ENCODE measurements at places on chromosomes 4 and X. TPM values are rescaled to one million over a fixed set of nuclear protein-coding genes. Genes with fewer than 3 reads are reported as not detected.
A peak's percentile ranks its signal among the peaks of the same experiment; 100 is the strongest.

STS gene
- 9.7 TPM for total RNA-seq

HSFX1 gene
- total RNA-seq = 2.2 TPM

GRCh38 chr4:73383452-73383851 lies 20.6 kb upstream of the ALB start:
- H3K4me1 ChIP-seq = no peaks in the 10 kb centered on the region
- H3K27me3 ChIP-seq = no peaks in the 10 kb centered on the region
- no peak overlapping the region for H3K27ac ChIP-seq
- H3K4me3 ChIP-seq = no peak overlapping the region
- H3K36me3 ChIP-seq = no peaks in the 10 kb centered on the region

MMAA gene
- total RNA-seq = 7.8 TPM

GRCh38 chrX:37785569-37785968 lies 5.7 kb downstream of the CYBB start:
- peak; percentile 51 for DNase-seq
- H3K4me1 ChIP-seq = no peaks in the 10 kb centered on the region
- H3K27me3 ChIP-seq = no peaks in the 10 kb centered on the region
- H3K27ac ChIP-seq = no peak overlapping the region
- no peak overlapping the region for H3K4me3 ChIP-seq

DNA sequence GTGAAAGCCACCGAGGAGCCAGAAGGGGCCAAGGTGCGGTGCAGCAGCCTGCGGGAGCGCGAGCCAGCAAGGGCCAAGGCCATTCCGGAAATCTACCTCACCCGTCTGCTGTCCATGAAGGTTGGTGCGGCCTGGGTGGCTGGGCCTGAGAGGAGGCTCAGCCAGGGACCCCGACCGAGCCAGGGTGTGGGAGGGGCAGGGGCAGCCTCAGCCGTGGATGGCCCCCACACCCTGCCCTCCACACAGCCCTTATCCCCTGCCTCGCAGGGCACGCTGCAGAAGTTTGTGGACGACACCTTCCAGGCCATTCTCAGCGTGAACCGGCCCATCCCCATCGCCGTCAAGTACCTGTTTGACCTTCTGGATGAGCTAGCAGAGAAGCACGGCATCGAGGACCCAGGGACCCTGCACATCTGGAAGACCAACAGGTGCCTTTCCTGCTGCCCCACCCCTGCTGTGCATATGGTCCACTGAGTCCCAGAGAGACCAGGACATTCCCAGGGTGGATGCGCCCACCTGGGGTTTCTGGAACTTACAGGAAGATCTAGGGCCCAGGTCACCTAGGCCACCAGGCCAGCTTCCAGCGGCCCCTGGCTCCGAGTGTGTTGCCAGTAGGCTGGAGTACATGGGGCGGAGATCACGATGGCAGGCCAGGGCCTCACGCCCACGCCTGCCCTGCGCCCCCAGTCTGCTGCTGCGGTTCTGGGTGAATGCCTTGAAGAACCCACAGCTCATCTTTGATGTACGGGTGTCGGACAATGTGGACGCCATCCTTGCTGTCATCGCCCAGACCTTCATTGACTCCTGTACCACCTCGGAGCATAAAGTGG lies 3.4 kb upstream of the SRPK3 start:
- no peaks in the 10 kb centered on the region for H3K27me3 ChIP-seq
- no peaks in the 10 kb centered on the region for H3K36me3 ChIP-seq
- H3K4me1 ChIP-seq = peaks cover 11% of the 10 kb centered on the region
- H3K4me3 ChIP-seq = no peak overlapping the region
- no peak for DNase-seq

GRCh38 chr4:2432991-2433530 lies 14.3 kb downstream of the CFAP99 start:
- no peaks in the 10 kb centered on the region for H3K36me3 ChIP-seq
- H3K27ac ChIP-seq = no peak overlapping the region
- H3K27me3 ChIP-seq = peaks cover 4% of the 10 kb centered on the region
- no peak overlapping the region for H3K4me3 ChIP-seq

GRCh38 chr4:14767142-14767541 lies 235.1 kb upstream of the CPEB2 start:
- no peak for DNase-seq
- no peaks in the 10 kb centered on the region for H3K4me1 ChIP-seq
- H3K27me3 ChIP-seq = no peaks in the 10 kb centered on the region
- H3K27ac ChIP-seq = no peak overlapping the region

DNA sequence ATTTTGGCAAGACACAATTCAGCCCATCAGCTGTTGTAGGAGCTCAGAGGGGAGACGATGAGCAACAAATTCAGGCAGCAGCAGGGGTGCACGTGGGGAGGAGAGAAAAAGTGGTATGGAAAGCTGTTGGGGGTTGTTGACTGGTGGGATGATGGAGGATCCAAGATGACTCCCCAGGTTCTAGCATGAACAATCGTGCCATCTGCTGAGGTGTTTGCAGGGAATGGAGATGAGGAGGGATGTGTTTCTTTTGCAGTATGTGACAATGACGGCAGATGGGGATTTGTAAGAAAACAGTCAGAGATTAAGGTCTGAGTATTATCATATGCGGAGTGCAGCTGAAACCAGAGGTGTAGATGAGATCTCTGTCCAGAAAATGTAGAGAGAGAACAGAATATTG lies 63.3 kb downstream of the SEL1L3 start:
- no peaks in the 10 kb centered on the region for H3K4me1 ChIP-seq
- no peaks in the 10 kb centered on the region for H3K27me3 ChIP-seq
- H3K36me3 ChIP-seq = peaks cover 66% of the 10 kb centered on the region
- no peak overlapping the region for H3K27ac ChIP-seq

- DNase-seq = no peak
- no peaks in the 10 kb centered on the region for H3K27me3 ChIP-seq
- no peaks in the 10 kb centered on the region for H3K36me3 ChIP-seq
- H3K27ac ChIP-seq = no peak overlapping the region
Observed at GRCh38 chrX:141879616-141880015, 24.1 kb upstream of the MAGEC1 start.

CT45A5 gene
- not detected for total RNA-seq

CWH43 gene
- 2.3 TPM for total RNA-seq

- no peak overlapping the region for H3K27ac ChIP-seq
- DNase-seq = no peak
Observed at GRCh38 chr4:173516621-173517524, 13.2 kb downstream of the HAND2 start.

ZFP92 gene
- 4.5 TPM for total RNA-seq

DNA sequence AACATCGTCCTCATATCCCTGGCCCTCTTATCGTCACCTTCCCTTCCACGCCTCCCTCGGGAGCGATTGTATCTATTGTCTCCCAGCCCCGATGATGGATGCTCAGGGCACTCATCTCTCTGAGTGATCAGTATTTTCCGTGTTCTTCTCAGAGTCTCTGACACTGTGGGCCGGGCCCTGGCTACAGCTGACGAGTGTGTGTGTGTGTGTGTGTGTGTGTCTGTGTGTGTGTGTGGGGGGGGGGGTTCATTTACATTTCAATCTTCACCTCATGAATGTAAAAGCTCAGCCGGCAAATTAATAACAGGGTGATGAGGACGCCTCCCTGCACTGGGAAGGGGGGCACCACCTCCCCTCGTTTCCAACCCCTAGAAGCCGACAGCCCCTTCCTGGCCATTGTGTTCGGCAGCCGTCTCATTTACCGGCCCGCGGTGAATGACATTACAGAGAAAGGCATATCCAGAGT lies 159.5 kb downstream of the SHOX start:
- no peak overlapping the region for H3K4me3 ChIP-seq
- H3K27ac ChIP-seq = no peak overlapping the region
- no peaks in the 10 kb centered on the region for H3K36me3 ChIP-seq
- H3K27me3 ChIP-seq = peaks cover 13% of the 10 kb centered on the region
- DNase-seq = no peak

GRCh38 chr4:182113779-182114178 lies 129.4 kb upstream of the TENM3 start:
- DNase-seq = no peak
- no peak overlapping the region for H3K4me3 ChIP-seq
- H3K27me3 ChIP-seq = no peaks in the 10 kb centered on the region
- H3K27ac ChIP-seq = no peak overlapping the region
- no peaks in the 10 kb centered on the region for H3K36me3 ChIP-seq

GRCh38 chrX:54030329-54030728 lies 13.9 kb downstream of the PHF8 start:
- no peak for DNase-seq
- no peaks in the 10 kb centered on the region for H3K27me3 ChIP-seq
- no peaks in the 10 kb centered on the region for H3K4me1 ChIP-seq
- H3K36me3 ChIP-seq = peaks cover 40% of the 10 kb centered on the region
- no peak overlapping the region for H3K4me3 ChIP-seq

GPR173 gene
- total RNA-seq = 0.56 TPM

DGAT2L6 gene
- total RNA-seq = not detected

DNA sequence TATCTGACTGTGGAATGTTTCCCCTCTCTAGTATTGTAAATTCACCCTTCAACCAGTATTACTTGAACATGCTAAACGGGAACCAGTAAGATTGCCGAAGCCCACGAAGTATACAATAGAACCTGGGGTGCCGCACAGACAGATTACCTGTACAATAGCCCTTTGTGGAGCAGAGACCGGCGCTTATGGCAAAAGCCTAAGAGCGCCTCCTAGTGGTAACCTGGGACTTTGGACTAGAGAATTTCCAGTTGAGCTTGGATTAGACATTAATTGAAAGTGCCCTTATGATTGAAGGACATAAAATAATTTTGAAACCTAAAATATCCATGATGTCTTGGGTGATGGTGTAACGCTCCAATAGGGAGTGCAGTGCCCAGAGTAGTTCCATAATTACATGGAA lies 14.1 kb downstream of the ZNF157 start:
- no peak overlapping the region for H3K27ac ChIP-seq
- no peaks in the 10 kb centered on the region for H3K36me3 ChIP-seq
- H3K4me3 ChIP-seq = no peak overlapping the region

MAP3K15 gene
- 3.2 TPM for total RNA-seq

- H3K36me3 ChIP-seq = no peaks in the 10 kb centered on the region
- no peaks in the 10 kb centered on the region for H3K27me3 ChIP-seq
Observed at GRCh38 chr4:57065730-57066482, 44.3 kb downstream of the IGFBP7 start.

GRCh38 chrX:17369309-17369708 lies 5.7 kb upstream of the NHS start:
- H3K27me3 ChIP-seq = no peaks in the 10 kb centered on the region
- DNase-seq = no peak
- H3K4me3 ChIP-seq = no peak overlapping the region
- no peak overlapping the region for H3K27ac ChIP-seq
- no peaks in the 10 kb centered on the region for H3K4me1 ChIP-seq

FAM236A gene
- not detected for total RNA-seq

IL2 gene
- not detected for total RNA-seq

GRCh38 chrX:12443534-12444098 lies 305.3 kb downstream of the FRMPD4 start:
- DNase-seq = no peak
- H3K36me3 ChIP-seq = no peaks in the 10 kb centered on the region
- H3K4me3 ChIP-seq = no peak overlapping the region
- H3K27me3 ChIP-seq = no peaks in the 10 kb centered on the region
- H3K4me1 ChIP-seq = no peaks in the 10 kb centered on the region

- H3K27me3 ChIP-seq = no peaks in the 10 kb centered on the region
- no peak overlapping the region for H3K27ac ChIP-seq
- no peaks in the 10 kb centered on the region for H3K4me1 ChIP-seq
Observed at GRCh38 chr4:15042529-15043167, 40.4 kb downstream of the CPEB2 start.

DNA sequence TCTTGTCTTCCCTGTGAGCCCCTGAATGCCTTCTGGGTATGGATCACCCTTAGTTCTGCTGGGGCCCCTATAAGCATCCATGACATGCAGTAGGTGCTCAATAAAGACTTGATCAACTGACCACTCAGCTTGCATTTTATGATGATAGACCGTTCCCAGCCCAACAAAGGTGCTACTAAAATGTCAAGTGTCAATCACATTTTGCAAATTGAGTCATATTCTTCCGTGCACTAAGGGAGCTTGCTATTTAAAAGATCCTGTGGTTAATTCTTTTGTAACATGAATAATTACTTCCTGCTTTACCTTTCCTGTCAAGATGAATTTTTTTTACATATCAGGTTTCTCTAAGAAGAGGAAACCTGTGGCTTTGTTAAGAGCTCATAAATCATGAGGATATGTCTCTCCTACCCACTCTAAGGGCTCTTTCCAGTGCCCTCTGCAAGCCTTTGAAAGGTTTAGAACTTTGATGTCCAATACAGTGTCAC lies 47.6 kb downstream of the SH3KBP1 start:
- no peak for DNase-seq
- H3K27ac ChIP-seq = no peak overlapping the region
- no peaks in the 10 kb centered on the region for H3K36me3 ChIP-seq
- H3K4me1 ChIP-seq = peaks cover 10% of the 10 kb centered on the region
- no peaks in the 10 kb centered on the region for H3K27me3 ChIP-seq

GRCh38 chrX:12770440-12770839 lies 20.8 kb upstream of the PRPS2 start:
- H3K4me3 ChIP-seq = no peak overlapping the region
- no peaks in the 10 kb centered on the region for H3K36me3 ChIP-seq
- no peak for DNase-seq
- no peaks in the 10 kb centered on the region for H3K4me1 ChIP-seq
- H3K27ac ChIP-seq = no peak overlapping the region

DNA sequence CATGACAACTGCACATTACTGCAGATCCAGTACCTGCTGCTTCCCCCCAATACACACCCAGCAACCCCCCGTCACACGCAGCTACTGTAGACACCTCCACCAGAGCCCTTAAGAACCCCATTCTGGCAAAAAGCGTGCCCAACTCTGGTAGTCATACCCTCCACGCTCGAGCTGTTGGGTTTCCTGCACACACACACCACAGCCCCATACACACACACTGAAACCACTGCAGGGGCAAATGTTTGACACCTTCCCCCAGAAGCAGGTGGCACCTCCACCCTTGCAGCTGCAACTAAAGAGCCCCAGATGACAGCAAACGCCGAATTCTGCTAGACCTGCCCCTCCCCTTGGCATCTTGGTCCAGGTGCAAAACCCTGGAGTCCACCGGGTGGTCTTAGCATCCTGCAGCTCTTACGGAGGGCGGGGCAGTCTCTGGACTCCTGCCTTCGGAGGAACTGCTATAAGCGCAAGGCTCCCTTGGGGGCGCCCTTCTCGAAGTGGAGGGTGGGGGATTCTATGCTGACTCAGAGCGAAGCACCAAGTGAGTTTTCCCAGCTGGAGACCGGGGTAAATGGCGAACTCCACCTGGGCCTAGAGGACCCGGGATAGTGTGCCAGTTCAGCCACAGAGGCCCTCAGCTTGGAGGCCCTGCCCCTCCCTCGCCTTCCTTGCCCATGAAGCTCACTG lies 1.5 kb downstream of the FRMPD3 start:
- no peaks in the 10 kb centered on the region for H3K27me3 ChIP-seq
- H3K4me3 ChIP-seq = no peak overlapping the region
- no peaks in the 10 kb centered on the region for H3K36me3 ChIP-seq
- no peaks in the 10 kb centered on the region for H3K4me1 ChIP-seq
